ENCODE measurements at places on chromosomes 6 and 20.

GRCh38 chr20:15927893-15928650, 645.2 kb downstream of the KIF16B start:
- no peak for DNase-seq

DNA sequence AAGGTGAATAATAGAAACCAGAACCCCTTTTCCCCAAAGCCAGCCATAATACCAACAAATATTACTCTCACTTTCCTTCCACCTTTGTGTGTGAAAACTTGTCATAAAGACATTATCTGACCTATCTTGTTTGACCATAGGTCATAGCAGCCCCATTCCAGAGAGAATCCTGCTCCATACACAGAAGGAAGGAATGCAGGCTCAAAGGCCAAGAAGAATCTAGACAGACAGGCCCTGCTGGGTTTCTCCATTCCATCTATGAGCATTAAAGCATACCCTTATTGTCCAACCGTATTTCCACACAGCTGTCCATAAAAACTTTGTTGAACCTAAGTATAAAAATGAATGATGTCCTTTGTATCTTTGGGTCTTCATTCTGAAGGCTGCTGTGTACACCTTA, 40.7 kb upstream of the KCNK5 start:
- DNase-seq = no peak

- peak; percentile 47 for DNase-seq
Measured at GRCh38 chr6:5809450-5809849, 197.3 kb downstream of the NRN1 start.

- DNase-seq = no peak
Measured at GRCh38 chr6:151498327-151498726, 4.5 kb downstream of the CCDC170 start.

GRCh38 chr6:21381331-21381963, 212.1 kb upstream of the SOX4 start:
- no peak for DNase-seq

DNA sequence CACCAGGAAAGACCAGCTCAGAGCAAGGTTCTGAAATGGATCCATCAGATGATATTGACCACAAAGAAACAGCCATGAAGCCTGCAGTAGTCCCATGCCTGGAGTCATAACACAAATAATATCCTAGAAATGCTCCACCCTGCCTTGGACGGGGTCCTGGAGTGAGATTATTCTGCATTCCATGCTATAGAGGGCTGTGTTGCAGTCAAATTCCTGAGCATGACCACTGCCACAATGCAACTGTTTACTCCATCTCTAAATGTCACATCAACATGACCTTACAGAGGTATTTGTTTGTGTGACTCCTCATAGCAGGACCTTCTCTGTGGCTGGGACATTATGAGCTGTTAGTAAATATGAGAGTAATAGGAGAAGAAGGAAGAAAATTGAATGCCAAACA, 257.5 kb upstream of the TCF21 start:
- DNase-seq = no peak

- DNase-seq = no peak
Measured at GRCh38 chr6:152420696-152421095, 216.5 kb downstream of the SYNE1 start.

DNA sequence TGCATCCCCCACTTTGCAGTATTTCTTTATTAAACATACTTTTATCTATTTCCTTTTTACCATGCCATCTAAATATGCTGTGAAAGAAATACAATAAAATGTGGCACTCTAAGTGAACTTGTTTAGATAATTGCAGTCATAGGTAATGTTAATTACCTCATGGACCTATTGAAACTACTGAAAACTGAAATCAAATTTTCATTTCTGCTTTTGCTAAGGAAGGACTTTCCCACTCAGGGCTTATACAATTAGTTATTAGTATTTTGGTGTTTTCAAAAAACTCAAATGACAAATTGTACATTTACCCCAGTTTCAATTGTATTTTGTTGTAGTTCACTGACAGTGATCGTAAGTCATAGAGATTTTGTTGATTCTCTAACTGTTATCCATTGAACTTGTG, 88.4 kb downstream of the ID4 start:
- no peak for DNase-seq

GRCh38 chr20:59149678-59150504, 13.7 kb upstream of the ZNF831 start:
- DNase-seq = peak; percentile 76

DNA sequence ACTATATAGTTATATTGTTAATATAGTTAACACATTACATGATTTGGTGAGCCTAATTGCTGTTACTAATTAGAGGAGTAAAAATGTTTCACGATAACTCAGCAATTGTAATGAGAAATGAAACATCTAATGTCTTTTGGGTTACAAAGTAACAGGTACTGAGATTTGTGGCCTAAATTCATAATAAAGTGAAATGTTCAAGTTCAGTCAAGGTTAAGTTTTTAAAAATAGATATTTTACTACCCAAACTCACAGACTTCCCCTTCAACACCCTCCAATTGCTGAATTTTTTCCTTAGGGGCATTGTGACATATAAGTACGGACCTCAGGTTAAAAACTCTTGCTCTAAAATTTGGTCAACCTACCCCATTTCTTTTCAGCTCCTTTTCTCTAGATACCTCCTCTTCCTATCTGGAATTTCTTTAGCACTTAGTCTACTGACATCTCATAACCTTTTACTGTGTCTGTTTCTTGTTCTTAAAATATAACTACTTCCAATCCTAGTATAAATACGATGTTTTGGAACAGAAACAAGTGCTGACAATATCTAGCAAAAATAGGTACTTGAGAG, 112.3 kb upstream of the PRSS16 start:
- no peak for DNase-seq

- DNase-seq = no peak
Measured at GRCh38 chr20:20505554-20505953, 137.7 kb downstream of the INSM1 start.

DNA sequence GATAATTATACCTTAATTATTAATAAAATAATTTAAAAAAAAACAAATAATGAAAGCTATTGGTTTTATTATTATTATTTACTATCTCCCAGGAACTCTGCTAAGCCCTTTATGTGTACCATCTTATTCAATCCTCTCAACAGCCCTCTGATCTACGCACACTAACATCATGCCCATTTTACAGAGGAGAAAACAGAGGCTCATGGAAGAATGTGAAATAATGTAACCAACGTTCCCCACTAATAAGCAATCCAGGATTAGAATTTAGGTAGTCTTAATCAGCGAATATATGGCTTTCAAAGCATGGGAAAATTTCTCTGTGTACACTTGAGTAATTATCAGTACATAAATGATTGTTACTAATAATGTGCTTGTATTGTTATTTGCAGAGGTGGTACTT, 89.0 kb downstream of the MAFB start:
- DNase-seq = no peak

DNA sequence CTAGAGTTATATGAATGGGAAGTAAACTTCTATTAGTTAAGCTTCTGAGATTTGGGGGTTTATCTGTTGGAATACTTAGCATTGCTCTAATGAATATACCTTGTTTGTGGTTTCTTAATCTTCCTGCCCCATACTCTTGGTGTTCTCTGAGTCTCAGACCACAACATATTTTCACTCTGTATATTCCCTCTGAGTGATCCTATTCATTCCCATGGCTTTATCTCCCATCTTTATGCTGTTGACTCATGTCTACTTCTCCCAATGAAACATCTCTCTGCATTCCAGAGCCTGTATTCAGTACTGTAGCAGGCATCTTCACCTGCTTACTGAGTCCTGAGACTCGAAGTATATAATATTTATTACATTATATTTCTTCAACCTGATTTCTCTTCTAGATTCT, 283.7 kb upstream of the MAP3K7 start:
- DNase-seq = no peak

DNA sequence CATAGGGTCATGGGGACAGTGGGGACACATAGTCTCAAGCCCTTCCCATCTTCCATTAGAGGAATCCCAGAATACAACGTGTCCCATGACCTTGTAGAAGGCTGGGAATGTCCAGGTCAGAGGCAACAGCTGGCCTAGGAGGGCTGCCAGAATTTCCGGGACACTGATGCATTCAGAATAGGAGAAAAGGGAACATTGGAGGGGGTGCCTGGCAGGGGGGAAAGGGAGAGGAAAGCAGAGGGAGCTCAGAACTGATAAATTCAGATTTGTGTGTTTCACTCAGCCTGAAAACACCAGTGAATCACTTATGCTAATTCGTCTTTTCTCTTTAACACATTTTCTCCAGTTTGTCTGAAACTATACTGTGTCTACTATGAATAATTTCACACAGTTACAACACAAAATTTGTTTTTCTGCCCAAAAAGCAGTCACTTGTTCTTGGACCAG, 35.5 kb upstream of the BMP2 start:
- no peak for DNase-seq

DNA sequence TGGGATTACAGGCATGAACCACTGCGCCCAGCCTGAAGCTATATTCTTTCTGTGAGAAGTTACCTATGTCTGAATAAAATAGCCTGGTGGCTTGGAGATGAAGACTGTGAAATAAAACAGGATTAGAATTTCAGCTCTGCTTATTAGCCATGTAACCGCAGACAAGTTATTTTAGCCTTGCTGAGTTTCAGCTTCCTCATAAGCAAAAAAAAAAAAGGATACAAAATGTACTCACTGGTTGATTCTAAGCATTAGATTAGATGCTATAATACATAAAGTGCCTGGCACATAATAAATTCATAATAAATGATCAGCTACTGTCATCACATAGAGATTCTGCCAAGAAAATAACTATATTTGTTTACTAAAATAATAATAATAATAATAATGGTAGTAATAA, 98.8 kb downstream of the EPB41L2 start:
- no peak for DNase-seq

DNA sequence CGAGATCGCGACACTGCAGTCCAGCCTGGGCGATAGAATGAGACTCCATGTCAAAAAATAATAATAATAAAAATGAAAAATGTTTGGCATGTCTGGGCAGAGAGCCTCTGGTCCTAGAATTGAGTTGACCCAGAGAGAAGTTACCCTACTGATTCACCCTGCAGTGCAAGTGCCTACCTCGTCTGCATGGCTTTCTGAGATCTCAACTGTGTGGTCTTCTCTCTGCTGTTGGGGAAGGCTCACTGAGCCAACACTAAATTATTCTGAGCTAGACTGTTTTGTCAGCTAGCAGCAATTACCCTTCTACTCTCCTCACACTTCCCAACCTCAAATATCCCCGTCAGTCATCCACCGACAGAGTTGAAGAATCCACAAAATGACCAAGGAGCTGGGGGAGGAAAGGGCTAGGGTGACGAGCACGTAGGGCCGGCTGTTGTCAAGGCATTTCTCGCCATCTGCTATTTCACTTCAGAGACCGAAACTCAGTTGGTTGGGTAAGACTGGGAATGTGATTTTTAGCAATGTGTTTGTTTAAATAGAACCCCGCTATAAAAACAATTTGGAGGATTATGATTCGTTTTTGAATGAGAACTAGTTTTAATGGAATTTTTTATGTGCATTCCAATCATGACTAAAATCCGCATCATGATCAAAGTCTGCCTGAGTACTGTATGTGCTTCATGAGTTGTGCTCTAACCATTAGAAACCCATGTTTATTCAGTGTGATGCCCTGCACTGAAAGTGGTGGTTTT, 9.4 kb downstream of the MAS1 start:
- no peak for DNase-seq

GRCh38 chr20:48638546-48638945, 189.3 kb downstream of the PREX1 start:
- DNase-seq = no peak

- DNase-seq = no peak
Measured at GRCh38 chr6:11553824-11554223, 16.3 kb downstream of the TMEM170B start.

DNA sequence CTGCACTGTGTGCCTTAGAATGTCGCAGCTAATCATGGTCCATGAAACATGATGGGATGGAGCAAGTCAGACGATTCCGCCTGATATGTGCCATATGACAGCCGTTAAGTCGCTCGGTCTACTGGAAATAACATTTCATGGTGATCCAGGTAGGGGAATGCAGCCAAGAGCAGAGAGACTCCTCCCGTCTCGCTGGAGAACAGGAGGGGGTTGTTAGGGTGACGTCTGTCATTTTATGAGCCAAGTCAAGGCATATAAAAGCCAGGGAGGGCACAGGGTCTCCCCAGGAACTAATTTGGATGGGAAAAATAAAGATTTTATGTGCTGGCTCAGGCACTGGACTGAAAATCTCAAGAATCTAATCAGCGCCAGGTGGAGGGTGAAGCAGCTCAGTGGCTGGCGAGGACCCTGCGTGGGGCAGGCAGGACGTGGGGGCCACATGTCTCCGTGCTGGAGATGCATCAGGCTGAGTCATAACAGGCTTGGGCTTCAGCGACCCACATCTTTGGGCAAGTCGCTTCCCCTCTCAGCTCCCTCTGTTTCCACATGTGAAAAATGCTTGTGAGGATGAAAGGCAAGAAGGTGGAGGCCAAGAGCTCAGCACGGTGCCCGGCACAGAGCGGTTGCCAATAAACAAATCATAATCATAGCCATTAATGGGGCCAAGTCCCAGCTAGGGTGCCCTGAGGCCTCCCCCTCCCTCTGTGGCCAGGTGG, 234.6 kb downstream of the ANKRD60 start:
- no peak for DNase-seq

DNA sequence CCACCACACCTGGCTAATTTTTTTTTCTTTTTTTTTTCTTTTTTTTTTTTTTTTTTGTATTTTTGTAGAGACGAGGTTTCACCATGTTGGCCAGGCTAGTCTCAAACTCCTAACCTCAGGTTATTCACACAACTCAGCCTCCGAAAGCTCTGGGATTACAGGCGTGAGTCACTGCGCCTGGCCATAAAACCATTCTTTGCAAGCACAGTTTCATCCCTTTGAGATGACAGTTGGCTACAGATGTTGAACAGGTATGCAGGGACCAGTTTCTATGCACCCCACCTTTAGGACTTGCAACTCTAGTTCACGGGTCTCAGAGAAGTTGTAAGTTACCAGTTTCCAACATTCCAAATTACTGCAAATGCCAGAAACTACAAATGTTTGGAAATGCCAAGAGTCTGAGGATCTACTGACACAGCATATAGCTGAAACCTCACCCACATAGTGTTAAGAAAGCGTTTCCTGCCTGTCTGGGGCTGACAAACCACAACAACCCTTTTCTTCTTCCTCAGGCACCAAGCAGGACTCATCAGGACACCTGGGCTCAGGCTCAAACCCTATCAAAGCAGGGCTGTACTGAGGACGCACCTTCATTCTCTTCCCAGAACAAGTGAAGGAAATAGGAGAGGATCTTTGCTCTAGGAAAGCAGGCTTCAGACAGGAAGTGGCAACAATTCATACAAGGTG, 22.9 kb downstream of the ARHGAP18 start:
- peak; percentile 64 for DNase-seq
